ENCODE measurements at places on chromosomes 6 and 20.

GRCh38 chr6:79010422-79010821, 67.6 kb downstream of the PHIP start:
- DNase-seq = no peak

GRCh38 chr20:41643504-41643938, 25.3 kb upstream of the CHD6 start:
- peak; percentile 12 for DNase-seq

GRCh38 chr20:1434571-1435336, 31.9 kb downstream of the NSFL1C start:
- peak; percentile 90 for DNase-seq

GRCh38 chr6:107977283-107977682, 19.3 kb upstream of the SEC63 start:
- DNase-seq = peak; percentile 11

Data from fibroblast of gingiva (primary cell).